ENCODE measurements at places on chromosomes 6 and 20. TPM values are rescaled to one million over a fixed set of nuclear protein-coding genes. Genes with fewer than 3 reads are reported as not detected.

GRCh38 chr6:145531032-145531431 lies 204.3 kb downstream of the EPM2A start:
- no peak for DNase-seq

GRCh38 chr6:32436995-32437836 lies 2.5 kb upstream of the HLA-DRA start:
- no peak for DNase-seq

The C2 gene
- total RNA-seq = 10.2 TPM

GRCh38 chr6:144123836-144124235 lies 26.5 kb upstream of the STX11 start:
- no peak for DNase-seq

GRCh38 chr20:47781632-47782031 lies 3.6 kb downstream of the SULF2 start:
- no peak for DNase-seq

The TBPL1 gene
- total RNA-seq = 16.4 TPM

- DNase-seq = no peak
Measured at GRCh38 chr6:36120018-36120417, 10.3 kb upstream of the MAPK13 start.

GRCh38 chr6:168704678-168705077 lies 263.7 kb downstream of the SMOC2 start:
- DNase-seq = no peak

- no peak for DNase-seq
Measured at GRCh38 chr6:146901940-146902816, 302.0 kb upstream of the STXBP5 start.

- DNase-seq = no peak
Measured at GRCh38 chr6:112920994-112921393, 573.9 kb downstream of the RFPL4B start.

The PCSK2 gene
- total RNA-seq = not detected

The CYP24A1 gene
- total RNA-seq = not detected

DNA sequence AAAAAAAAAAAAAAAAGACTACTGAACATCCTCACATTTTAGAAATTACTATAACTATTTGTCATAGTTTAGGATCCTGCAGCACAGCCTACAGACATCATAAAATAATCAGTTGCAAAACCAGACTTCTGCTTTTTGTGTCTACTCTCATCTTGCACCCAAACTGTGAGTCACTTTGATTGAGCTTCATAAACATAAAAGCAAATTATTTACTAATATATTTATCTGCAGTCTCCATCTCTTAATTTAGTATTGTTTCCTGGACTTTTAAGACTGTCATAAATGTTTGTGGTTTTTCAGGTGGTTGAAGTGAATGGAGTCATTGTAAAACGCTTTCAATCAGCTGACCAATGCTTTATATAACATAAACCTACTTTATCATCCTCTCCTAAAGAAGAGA lies 14.8 kb upstream of the CALHM6 start:
- no peak for DNase-seq

DNA sequence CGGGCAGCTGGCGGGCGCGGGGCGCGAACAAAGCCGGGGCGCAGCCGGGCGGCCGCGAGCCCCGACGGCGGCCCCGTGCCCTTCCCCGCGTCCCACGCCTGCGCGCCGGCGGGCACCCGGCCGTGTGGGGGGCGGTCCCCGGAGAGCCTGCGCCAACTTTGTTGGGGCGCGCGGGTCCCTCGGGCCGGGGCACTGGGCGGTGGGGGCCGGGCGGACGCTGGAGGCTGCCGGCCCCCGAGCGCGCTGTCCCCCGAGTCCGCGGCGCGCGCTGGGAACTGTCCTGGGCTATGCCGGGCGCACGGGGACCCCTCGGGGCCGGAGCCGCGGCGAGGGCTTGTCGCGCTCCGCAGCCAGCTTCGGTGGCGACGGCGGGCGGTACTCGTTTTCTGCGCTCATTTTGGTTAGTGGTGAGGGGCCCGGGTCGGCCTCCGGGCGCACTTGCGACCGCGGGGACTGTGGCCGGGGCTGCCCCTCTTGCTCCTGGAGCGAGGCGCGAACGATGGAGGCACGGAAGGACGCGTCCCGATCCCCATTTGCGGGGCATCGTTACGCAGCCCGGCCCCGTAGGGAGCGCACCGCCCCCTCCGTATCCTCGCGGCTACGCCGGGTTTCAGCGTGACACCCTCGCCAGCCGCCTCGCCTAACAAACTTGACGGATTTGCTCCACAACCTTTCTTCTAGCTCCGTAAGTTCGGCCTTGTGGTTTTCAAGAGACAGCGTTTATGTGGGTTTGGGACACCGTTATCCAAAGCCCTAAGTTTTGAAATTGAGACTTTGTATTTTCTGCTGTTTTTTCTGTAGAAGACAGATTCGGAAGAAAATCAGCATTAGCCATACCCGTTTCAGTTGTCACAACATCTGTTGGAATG lies 622 bp downstream of the SS18L1 start:
- no peak for DNase-seq

GRCh38 chr6:161917645-161918044 lies 643.8 kb upstream of the AGPAT4 start:
- no peak for DNase-seq

GRCh38 chr6:149560736-149561135 lies 5.4 kb upstream of the GINM1 start:
- DNase-seq = no peak

GRCh38 chr20:16174311-16174710 lies 398.9 kb downstream of the KIF16B start:
- no peak for DNase-seq

DNA sequence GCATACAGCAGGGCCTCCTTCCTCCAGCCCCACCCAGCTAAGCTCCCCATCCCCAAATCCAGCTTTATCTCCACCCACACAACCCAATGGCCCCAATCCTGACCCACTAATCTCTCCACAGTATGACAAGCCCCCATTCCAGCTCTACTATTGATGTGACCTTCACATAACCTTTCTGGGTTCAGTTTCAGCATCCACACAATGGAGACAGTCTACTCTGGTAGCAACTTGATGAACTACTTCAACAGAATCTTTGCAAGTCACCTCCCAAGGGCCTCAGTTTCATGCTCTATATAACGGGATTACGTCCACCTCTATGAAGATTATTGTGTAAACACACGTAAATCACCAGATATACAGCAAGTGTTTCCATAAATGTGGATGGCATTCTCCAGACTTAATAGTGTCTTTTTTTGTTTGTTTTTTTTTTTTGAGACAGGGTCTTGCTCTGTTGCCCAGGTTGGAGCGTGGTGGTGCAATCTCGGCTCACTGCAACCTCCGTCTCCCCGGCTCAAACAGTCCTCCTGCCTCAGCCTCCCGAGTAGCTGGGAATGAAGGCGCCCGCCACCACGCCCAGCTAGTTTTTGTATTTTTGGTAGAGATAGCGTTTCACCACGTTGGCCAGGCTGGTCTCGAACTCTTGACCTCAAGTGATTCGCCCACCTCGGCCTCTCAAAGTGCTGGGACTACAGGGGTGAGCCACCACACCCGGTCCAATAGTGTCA lies 1.4 kb downstream of the AHCY start:
- no peak for DNase-seq

The C6orf52 gene
- total RNA-seq = 1.3 TPM

DNA sequence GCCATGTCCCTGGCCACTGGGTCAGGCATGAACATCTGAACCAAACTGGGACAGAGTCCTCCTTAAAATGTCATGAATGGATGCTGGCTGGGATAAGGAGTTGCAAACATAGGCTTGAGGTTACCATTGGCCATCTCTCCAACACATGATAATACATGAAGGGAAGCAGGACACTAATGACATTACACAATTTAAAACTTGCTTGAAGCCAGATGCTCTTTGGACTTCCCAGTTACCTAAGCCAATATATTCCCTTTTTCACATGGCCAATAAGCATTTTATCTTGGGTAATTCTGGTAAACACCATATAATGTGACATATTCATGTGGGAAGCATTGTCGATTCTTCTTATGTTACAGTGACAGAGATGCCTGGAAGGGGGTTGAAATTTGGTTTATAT lies 148.0 kb upstream of the PLN start:
- no peak for DNase-seq

The SOX4 gene
- 48.8 TPM for total RNA-seq

- no peak for DNase-seq
Measured at GRCh38 chr6:169229615-169230321, 23.9 kb downstream of the THBS2 start.

The NKX2-4 gene
- total RNA-seq = not detected

GRCh38 chr6:118509009-118509617 lies 39.0 kb upstream of the PLN start:
- no peak for DNase-seq

GRCh38 chr20:52943185-52943841 lies 28.8 kb upstream of the TSHZ2 start:
- DNase-seq = no peak

GRCh38 chr20:40154514-40154913 lies 534.5 kb downstream of the MAFB start:
- no peak for DNase-seq

DNA sequence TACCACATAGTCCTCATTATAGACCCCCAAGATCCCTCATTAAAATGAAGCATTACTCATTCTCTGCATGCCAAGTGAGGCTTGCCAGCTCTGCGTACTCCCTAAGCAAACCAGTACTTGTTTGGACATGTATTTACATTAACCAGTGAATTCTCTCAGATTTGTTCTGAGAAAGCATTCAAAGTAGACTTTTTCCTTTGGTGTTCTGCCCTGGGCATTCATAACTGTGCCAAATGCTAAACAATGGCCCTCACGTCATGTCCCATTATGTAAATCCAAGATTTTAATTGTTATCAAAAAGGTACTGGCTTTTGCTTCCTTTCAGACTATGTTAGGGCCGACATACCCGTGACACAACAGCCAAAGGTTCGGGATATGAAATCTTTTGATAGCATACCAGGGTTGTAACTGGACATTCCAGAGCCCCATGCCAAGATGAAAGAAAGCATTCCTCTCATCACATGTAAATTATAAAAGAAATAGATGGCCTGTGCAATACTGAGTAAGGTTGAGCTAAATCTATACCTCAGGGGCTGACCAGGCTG lies 164.2 kb downstream of the ADAT2 start:
- DNase-seq = no peak

GRCh38 chr6:161481786-161482516 lies 208.1 kb upstream of the AGPAT4 start:
- no peak for DNase-seq

Data from breast epithelium (tissue), 4 donors.